Cardiac fibroblast (primary cell): ENCODE measurements at places on chromosomes 16 and 17.

DNA sequence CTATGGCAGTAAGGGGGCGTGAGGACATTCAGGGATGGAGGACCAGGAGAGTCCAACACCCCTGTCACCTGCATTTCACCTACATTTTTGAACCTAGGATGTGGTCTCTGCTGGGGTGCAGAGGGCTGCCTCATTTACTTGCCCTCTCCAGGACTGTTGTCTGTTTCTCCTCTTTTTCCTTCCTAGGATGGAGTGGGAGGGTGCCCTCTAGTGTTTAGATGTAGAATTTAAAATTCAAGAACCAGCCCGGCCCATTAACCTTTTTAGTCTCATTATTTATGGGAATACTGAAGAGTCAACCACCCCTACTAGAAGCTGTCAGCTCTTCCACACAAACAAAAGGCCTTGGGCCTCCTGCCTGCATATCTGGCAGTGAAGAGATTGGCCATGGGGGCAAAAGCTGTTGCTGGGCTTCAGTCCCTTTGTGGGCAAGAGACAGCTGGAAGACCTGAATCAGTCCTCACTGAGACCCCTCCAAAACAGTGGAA is 2.5 kb upstream of the STARD3 start:
- peak; percentile 65 for DNase-seq

DNA sequence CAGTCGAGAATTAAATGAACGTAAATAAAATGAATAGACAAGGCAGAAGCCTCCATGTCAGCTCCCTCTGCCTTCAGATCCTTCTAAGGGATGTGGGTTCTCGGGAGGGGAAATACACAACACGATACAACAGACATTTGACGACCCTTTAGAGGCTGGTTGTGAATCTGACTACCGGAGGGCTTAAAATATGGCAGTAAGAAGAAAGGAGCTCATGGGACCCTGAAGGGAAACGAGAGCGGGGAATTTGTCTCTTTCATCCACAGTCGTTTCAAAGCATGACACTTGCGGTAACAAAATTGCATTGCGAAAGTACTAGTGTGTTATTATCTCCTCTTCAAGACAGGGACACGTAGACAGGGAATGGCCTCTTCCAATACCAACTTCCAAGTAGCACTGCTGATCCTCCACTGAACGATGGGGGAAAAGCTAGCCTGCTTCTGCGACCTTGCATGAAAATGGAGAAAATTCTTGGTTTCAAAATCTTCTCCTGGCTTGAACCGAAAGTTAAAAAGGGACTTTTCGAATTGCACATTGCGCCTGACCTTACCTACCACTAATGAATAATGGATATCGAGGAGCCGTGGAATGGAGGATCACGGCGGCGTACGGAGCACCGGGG is 1.2 kb upstream of the TNRC6C start:
- peak; percentile 45 for DNase-seq

DNA sequence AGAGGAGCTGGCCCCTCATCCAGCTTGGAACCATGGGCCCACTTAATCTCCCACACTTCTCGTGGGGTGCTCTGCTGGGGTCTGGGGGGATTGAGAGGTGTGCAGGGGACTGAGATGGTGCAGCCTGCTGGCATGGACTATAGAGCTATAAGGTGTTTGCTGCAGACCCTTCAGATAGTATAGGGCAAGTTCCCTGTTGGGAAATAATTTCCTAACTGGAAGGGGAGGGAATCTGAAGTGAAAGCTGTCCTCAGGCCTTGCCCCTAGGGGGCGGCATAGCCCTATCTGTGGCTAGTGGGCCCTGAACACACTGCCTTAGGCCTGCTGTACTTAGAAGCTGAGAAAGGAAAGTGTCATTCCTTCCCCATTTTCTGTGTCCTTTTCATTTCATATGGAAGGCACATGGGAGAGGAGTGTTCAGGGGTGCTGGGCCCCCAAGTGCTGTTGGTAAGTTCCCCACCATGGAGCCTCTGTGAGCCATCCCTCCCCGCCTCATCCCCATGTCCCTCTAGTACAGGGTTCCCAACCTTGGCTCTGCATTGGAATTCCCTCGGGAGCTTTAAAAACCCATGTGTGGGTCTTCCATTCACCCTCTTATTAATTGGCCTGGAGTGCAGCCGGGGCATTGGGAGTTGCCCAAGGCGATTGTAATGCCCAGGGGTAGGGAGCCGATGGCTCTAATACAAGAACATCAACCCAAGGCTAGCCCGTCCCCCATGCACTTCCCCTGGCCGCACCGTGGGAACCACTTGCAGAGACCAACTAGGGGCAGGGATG is 19.7 kb downstream of the GOSR2 start:
- peak; percentile 88 for DNase-seq

DNA sequence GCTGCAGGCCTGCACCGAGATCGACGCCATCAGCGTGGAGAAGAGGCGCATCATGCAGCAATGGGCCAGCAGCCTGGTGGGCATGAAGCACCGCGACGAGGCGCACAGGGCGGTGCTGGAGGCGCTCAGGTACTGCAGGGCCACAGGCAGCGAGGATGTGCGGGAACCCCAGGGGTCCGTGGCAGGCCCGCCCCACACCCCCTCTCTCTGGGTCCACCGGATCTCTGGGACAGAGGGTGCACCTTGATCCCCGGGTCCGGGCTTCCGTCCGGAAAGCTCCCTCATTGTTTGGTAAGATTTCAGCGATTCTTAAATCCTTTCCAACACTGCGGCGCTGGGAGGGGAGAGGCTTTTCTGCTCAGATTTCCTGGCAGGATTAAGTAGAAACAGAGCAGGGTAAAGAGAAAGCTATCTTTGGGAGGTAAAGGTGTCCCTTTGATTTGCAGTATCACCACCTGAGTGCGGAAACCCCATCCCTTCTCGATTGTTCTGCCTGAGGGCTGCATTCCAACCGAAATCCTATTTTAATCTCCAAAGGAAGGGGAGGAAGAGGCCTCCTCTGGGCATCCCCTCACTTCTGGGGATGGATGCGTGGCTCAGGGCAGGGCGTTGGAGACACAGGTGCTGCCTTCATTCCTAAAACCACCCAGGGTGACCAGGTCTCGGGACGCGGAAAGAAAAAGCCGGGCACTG is 29.2 kb downstream of the CCDC40 start:
- no peak for DNase-seq

GRCh38 chr16:74923766-74924460 is 61.0 kb downstream of the WDR59 start:
- peak; percentile 23 for DNase-seq

DNA sequence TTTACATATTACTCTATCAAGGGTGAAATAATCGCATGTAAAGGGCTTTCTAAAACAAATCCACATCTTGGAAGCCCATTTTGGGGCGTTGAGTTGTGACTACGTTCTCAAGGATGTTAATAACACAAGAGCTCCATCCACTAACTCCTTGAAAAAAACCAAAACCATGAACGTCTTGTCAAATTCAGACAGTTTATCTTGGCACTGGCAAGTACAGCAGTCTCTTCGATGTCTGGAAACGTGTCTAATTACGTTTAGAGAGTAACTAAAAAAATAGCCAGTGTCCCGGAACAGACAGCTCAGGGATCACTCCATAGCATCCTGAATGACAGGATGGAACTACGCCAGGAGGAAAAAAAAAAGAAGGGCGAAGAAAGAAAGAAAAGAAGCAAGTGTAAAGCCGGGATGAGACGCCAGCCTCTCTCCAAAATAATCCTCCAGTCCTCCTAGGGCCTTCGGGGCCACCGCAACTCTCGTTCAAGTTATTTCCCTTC is 954 bp downstream of the MYO1D start:
- peak; percentile 20 for DNase-seq

DNA sequence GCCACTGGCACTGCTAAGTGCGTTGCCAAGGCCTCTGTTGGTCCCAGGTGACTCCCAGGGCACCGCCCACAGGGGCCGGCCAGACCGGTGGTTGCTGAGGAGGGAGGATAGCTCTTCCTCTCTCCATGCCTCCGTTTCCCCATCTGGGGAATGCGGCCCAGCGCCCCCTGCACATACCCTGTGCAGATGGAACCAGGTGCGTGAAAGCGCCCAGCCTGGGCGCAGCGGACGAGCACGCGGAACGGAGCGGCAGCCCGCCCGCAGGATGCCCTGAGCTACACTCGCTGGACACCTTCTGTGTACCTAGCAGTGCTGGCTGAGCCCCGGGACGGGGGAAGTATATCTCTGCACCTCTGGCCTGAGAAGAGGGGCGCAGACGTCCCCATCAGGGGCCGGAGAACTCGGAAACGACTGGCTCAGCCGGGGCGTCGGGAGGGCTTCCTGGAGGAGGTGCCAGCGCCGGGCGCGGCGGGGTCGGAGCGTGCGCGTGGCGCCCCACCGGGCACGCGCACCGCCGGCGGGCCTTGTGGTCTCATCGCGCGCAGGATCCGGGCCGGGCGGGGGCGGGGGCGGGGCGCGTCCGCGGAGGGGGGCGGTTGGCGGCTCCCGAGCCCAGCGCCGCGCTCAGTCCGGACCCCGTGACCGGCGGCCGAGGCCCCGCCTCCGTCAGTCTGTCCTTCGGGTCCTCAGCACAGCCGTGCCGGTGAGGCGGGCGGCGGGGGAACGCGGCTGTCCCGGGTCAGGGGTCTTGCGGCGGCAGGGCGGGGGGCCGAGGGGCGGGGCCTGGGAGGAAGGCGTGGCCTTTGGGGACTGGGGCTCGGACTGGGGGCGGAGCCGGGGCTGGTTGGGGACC is at the start of the genes CCDC78 and HAGHL:
CCDC78 (minus strand) TSS at position 6 of the 853 bp plus-strand sequence. CDS start 76 bp downstream, outside the sequence.
HAGHL (plus strand) TSS at position 669 of the 853 bp plus-strand sequence. CDS start 404 bp downstream, outside the sequence.
- DNase-seq, result peak; percentile 63

GRCh38 chr17:58947824-58948223 is 158.9 kb downstream of the TRIM37 start:
- no peak for DNase-seq

DNA sequence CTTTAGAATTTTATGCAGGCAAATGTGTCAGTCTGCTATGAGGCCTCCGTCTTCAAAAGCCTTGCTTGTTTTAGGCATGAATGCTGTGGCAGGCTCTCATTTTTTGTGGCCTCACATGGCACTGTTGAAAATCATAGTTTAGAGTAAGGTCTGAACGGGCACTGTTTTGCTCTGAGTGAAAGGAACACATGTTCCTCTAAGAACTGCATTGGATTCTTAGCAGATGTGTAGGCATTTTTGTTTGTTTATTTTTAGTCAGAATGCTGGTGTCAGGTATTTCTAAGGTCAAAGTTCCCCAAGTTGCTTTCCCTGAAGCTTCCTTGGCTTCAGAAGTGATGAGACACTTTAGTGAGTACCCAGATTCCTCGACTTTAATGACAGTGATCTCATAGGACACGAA is 173.7 kb downstream of the HS3ST3B1 start:
- DNase-seq, result no peak

GRCh38 chr16:80670170-80670865 is 129.5 kb downstream of the DYNLRB2 start:
- no peak for DNase-seq

DNA sequence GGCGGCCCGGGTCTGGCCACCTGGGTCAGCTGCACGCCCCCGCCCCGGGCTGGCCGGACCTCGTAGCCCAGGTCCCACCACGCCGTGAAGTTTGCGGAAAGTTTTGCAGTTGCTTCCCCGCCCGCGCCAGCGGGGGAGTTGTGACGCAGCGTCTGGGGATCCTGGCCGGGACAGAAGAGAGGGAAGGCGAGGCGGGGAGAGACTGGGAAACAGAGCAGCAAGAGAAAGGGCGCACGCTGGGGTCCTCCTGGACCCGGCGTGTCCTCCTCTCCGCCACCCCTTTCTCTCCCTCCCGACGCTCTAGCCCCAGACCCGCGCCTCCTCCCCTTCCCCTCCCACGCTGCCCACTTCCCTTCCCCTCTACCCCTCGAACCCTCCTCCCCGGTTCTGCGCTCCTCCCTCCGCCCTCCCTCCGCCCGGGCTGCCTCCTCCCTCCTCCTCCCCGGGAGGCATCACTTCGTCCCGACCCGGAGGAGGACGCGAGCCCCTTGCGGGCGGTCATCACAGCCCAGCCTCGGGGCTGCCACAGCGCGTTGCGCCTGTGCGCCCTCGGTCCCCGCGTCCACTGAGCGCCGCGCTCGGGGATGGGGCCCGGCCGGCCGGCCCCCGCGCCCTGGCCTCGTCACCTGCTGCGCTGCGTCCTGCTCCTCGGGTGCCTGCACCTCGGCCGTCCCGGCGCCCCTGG is at the start of gene MRC2:
MRC2 (plus strand) TSS at position 452 of the 685 bp plus-strand sequence; CDS start at position 585, 133 bp downstream.
- peak; percentile 85 for DNase-seq

GRCh38 chr16:20918486-20919239 is 18.1 kb downstream of the LYRM1 start:
- peak; percentile 83 for DNase-seq

DNA sequence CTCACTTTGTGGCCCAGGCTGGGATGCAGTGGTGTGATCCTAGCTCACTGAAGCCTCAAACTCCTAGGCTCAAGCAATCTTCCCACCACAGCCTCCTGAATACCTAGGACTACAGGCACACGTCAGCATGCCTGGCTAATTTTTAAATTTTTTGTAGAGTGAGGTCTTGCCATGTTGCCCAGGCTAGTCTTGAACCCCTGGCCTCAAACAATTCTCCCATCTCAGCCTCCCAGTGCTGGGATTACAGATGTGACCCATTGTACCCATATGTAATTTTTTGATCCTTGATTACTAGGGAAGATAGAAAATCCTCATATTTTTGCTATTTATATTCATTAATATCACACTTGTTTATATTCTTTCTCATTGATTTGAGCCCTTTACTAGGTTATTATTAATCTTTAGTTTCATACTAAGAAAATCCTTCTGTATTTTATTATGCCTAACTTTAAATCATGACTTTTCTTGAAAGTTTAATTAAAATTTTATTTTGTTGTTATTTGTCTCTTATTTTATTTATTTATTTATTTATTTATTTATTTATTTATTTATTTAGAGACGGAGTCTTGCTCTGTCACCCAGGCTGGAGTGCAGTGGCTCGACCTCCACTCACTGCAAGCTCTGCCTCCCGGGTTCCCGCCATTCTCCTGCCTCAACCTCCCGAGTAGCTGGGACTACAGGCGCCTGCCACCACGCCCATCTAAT is 75.4 kb downstream of the BCAS3 start:
- DNase-seq, result no peak

DNA sequence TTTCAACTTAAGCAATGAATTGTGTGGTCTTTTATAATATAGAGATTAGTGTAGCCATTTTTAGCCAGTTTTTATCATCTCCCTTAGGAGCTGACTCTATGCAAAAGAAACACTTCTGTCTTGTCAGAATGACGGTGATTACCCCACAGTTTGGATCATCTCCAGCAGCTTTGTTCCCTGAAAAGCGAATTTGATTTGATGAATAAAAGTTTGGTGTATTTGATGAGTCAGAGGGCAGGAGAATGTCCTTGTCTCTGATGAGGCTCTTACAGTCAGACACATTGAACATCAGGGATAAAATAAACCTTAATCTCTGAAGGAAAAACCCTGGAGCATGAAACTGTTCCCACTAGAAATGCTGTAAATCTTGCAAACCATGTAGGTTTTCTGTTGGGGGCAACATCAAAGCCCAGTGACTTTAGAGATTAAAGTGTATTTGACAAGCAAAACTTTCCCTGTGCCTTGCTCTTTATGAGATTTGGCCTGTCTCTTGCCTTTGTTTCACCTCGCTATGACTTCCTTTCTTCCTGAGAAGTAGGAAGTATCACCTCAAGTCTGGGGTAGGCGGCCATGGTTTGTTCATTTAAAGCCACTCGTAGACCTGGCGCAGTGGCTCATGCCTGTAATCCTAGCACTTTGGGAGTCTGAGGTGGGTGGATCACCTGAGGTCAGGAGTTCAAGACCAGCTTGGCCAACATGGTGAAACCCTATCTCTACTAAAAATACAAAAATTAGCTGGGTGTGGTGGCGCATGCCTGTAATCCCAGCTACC is 209.3 kb downstream of the FTO start:
- DNase-seq, result peak; percentile 97

GRCh38 chr16:67858500-67858899 is 11.0 kb upstream of the CENPT start:
- DNase-seq, result no peak

GRCh38 chr17:39230361-39230760 is 4.6 kb upstream of the STAC2 start:
- DNase-seq, result no peak

- peak; percentile 34 for DNase-seq
Observed at GRCh38 chr17:47687748-47688147, 6.2 kb upstream of the TBKBP1 start.
